ENCODE measurements at places on chromosomes 1 and 21.

DNA sequence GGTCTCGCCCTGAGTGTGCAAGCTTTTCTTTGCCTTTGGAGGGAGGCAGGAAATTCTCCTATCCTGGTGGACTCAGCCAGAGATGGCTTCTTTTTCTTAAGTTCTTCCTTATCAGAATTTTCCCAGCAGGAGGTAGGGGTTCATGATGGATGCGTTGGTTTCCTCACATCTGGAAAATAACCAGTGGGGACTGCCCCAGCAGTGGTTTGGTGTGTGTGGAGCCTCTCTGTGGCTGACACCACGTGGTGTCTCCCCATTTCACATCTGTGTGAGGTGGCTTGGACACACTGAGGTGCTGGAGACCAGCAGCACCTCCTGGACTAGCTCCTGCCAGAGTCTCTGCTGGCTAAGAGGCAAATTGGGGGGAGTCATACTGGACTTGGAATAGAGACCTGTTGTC, 32.6 kb downstream of the B3GALT5 start:
- DNase-seq = no peak

DNA sequence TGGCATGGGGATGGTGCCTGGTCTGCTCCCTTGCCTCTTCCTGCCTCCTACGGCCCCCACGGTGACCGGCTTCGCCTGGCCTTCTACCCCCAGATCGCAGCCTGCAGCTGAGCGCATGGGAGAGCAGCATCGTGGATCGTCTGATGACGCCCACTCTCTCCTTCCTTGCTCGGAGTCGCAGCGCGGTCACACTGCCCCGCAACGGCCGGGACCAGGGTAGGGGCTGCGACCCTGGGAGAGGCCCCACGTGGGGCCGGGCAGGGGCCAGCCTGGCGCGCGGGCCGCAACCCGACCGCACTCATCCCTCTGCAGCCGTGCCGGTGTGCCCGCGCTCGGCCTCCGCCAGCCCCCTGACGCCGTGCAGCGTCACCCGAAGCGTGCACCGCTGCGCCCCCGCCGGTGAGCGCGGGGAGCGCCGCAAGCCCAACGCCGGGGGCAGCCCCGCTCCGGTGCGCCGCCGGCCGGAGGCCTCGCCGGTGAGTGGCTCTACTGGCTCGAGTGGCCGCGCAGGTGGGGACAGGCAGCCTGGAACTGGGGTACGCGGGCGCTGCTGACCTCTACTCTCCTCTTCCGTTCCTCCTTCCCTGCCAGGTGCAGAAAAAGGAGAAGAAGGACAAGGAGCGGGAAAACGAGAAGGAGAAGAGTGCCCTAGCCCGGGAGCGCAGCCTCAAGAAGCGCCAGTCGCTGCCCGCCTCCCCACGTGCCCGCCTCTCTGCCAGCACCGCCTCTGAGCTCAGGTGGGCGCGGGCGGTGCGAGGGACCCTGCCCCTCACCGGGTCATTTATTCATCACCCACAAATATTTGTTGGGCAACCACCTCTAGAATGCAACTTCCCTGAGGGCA, 20.4 kb downstream of the MAP7D1 start:
- DNase-seq = no peak

DNA sequence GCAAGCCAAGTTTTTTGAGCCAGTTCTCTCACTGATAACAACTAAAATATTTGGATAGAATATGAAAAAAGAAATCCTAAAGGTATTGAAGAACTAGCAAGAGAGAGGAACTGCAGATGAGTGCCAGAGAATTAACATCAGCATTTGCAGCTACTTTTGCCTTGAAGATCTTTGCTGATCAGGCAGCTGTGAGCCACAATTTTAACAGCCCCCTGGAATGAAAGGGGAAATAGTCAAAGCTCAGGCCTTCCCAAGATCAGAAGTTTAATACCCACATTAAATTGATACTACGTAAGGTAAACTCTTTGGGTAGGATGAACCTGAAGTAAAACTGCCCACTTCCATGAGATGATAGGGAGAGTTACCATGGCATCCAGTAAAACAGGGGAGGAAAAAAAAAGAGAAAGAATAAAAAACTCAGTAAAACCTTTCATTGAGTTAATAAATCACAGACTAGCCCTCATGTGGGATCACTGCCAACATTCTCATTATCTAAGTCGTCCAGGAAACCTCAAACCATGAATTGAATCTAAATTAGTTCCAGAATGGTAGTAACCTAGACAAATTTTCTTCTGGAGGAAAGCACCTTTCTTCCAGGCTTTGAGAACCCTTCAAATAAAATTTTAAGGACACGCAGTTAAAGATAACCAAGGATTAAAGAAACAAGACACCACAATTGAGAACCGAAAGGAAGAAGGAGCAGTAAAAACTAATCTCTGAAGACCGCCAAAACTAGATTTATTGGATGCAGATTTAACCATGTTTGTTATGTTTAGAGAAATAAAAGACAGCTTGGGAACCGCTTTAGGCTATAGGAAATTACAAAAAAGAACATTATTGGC, 28.3 kb downstream of the SCP2 start:
- no peak for DNase-seq

DNA sequence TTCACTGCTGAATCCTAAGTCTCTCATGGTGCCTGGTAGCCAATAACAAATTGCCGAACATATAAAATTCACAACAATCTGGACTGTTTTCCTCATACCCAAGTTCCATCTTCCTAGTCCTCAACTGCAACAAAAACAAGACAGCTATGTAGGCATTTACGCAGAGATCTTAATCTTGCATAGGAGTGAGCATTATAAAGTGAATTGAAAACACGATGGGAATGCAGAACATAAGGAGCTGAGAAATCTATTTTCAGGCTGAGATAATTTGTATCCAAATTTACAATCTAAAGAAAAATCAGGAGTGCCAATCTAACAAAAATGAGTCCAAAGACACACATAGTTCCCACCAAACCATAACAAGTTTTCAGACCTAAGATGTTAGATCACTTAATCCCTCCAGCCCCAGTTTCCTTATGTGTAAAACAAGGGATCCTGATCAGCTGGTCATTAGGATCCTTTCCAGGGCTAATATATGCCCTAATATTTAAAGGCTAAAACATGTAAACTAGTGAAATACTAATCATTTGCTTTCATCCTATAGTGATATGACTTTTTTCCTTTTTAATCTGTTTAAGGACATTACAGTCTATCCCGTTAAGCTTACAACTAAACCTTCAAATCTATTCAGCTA, 1.9 kb downstream of the SLC16A1 start:
- DNase-seq = no peak

GRCh38 chr1:25575191-25575590, 31.8 kb downstream of the LDLRAP1 start:
- no peak for DNase-seq

DNA sequence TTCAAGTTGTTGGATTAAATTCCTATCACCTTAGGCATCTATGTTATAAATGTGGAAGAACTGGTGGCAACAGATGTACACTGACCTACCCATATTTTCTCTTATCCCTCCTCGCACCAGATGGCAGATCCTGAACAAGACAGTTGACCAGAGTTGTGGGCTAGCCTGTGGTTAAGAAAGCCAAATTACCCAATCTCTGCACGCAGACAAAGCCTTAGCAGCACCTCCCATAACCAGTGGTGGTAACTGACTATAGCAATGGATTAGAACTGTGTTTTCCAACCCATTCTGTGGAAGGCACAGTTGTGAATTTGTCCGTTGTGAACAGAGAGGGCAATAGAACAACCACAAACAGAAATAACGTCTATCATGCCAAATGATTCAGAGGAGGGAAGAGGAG, 20.6 kb downstream of the ABCB10 start:
- DNase-seq = no peak

Data from GM13976 (cell line).